Endodermal cell (in vitro differentiated cells): ENCODE measurements at places on chromosomes 16 and 17. TPM values are rescaled to one million over a fixed set of nuclear protein-coding genes. Genes with fewer than 3 reads are reported as not detected.
A peak's percentile ranks its signal among the peaks of the same experiment; 100 is the strongest.

DNA sequence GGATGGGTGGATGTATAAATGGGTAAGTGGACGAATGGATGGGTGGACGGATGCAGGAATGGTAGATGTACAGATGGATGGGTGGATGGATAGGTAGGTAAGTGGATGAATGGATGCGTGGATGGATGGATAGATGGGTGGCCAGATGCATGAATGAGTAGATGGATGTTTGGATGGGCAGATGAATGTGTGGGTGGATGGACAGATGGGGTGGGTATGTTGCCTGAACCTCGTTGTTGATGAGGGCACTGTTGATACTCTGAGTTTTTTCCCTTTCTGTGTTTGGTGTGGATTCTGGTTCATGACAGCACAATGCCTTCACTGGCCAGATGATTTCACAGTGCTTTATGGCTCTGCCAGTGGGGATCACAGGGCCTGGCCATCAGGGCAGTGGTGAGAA is 208.3 kb downstream of the NPIPB11 start:
- DNase-seq = no peak
- H3K27ac ChIP-seq = no peak overlapping the region
- H3K4me3 ChIP-seq = no peak overlapping the region
- no peaks in the 10 kb centered on the region for H3K36me3 ChIP-seq
- no peaks in the 10 kb centered on the region for H3K4me1 ChIP-seq

DNA sequence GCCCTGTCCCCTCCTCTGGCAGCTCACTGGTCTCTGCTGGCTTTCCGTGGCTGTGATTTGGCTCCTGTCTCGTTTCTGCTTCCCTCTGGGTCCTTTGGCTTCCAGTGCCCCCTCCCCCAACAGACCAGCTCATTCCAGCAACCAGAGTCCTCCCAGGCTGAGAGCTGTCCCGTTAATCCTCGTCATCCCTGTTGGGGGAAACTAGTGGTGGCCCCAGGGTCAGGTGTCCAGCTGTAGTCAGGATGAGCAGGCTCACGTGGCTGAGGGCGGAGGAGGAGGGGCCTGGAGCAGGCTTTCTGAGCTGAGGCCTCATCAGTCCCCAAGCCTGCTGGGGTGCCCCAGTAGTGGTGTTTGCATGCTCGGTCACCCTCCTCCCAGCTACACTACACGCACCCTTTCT is 10.7 kb upstream of the CBX4 start:
- DNase-seq = peak; percentile 65
- no peaks in the 10 kb centered on the region for H3K4me1 ChIP-seq
- no peak overlapping the region for H3K4me3 ChIP-seq
- no peak overlapping the region for H3K27ac ChIP-seq
- H3K27me3 ChIP-seq = peaks cover 37% of the 10 kb centered on the region

Gene HOXB1
- total RNA-seq = not detected in 2 replicates

Gene PDILT
- not detected in 2 replicates for total RNA-seq

Gene NARF
- total RNA-seq = 70.2 and 70.8 TPM in 2 replicates

- no peak overlapping the region for H3K4me3 ChIP-seq
- no peaks in the 10 kb centered on the region for H3K4me1 ChIP-seq
- DNase-seq = peak; percentile 35
- H3K27ac ChIP-seq = no peak overlapping the region
Observed at GRCh38 chr17:74147056-74147835, 56.2 kb upstream of the RPL38 start.

GRCh38 chr17:59712862-59713261 is 5.4 kb downstream of the VMP1 start:
- no peaks in the 10 kb centered on the region for H3K36me3 ChIP-seq
- DNase-seq = no peak
- no peaks in the 10 kb centered on the region for H3K27me3 ChIP-seq
- no peak overlapping the region for H3K27ac ChIP-seq
- no peaks in the 10 kb centered on the region for H3K4me1 ChIP-seq

DNA sequence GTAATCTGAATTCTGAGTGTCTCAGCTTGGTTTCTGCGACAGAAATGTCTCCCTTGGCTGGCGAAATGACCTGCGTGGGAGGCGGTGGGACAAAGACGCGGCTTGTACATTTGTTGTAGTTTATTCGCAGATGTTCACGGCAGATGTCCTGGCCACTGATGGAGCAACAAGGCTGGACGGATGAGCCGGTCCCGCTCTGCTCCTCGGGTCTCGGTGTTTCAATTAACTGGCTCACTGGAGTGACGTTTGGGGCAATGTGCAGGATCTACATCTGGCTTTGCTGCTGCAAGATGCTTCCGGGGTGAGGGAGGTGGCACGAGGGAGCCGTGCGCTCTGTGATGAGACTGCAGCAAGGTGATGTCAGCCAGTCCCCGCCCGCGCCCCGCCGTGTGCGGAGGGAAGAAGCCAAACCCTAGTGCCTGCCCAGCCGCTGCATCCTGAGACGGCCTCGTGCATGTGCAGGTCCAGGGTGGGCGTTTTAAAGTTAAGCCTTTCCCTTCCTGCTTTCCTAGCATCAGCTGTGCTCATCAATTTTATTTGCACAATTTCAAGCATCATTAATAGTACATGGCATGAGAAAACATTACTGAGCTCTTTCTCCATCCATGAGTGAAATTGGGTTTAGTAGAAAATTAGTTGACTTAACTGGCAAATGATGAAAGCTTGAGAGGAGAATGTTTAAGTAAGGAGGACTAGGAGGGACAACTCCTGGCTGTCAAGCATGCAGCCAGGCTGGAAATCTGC is 44.4 kb downstream of the MGAT5B start:
- no peak overlapping the region for H3K4me3 ChIP-seq
- H3K27ac ChIP-seq = no peak overlapping the region
- no peaks in the 10 kb centered on the region for H3K36me3 ChIP-seq

GRCh38 chr17:56831369-56832095 is 2.2 kb downstream of the C17orf67 start:
- no peaks in the 10 kb centered on the region for H3K4me1 ChIP-seq
- peaks cover 29% of the 10 kb centered on the region for H3K27me3 ChIP-seq
- no peaks in the 10 kb centered on the region for H3K36me3 ChIP-seq
- H3K4me3 ChIP-seq = no peak overlapping the region
- H3K27ac ChIP-seq = no peak overlapping the region
- DNase-seq = no peak

Gene CSF3
- not detected in 2 replicates for total RNA-seq

Gene ZSCAN10
- total RNA-seq = 21.1 to 36.6 TPM (median 35.2 TPM) in 3 replicates

Gene NGFR
- 0.77 and 1.3 TPM in 2 replicates for total RNA-seq

Gene TBC1D3
- total RNA-seq = not detected in 3 replicates

- no peaks in the 10 kb centered on the region for H3K27me3 ChIP-seq
- H3K4me3 ChIP-seq = no peak overlapping the region
- H3K4me1 ChIP-seq = peaks cover 3% of the 10 kb centered on the region
- DNase-seq = no peak
- H3K36me3 ChIP-seq = peaks cover 37% of the 10 kb centered on the region
Observed at GRCh38 chr16:75443298-75443697, 10.0 kb upstream of the CFDP1 start.

Gene MT1X
- total RNA-seq = 8.8 and 13.1 TPM in 2 replicates

Gene MT1M
- 0.29 TPM in 1 of 2 replicates, not detected in the other for total RNA-seq

DNA sequence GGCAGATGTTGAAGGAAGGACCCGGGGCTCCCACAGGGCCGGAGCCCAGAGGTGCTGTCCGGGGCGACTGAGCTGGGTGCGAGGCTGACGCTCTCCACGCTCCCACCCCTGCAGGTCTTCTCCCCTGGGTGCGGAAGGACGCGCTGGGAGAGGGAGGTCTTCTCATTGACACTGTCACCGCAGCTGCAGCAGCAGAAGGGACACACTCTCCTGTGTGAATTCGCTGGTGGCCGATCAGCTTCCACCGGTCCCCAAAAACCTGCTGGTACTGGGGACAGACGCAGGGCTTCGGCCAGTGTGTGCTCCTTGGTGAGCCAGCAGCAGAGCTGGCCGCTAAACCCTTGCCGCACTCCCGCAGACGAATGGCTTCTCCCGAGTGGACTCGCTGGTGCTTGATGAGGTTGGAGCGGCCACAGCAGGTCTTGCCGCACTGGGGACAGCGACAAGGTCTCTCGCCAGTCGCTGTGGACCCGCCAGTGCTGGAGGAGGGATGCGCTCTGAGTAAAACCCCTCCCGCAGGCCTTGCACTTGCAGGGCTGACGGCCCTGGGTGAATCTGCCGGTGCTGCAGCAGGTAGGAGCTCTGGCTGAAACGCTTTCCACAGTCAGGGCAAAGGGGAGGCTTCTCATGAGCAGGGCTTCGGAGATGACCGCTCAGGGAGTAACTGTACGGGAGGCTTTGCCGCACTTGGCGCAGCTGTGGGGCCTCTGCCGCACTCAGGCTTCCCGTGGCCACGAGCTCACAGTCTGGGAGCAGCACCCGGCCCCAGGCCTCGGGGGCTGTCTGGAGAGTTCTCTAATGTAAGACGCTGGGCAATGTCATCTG is 6.2 kb downstream of the ZNF843 start:
- no peaks in the 10 kb centered on the region for H3K4me1 ChIP-seq
- H3K36me3 ChIP-seq = no peaks in the 10 kb centered on the region
- DNase-seq = peak; percentile 53
- H3K27me3 ChIP-seq = no peaks in the 10 kb centered on the region
- no peak overlapping the region for H3K27ac ChIP-seq

DNA sequence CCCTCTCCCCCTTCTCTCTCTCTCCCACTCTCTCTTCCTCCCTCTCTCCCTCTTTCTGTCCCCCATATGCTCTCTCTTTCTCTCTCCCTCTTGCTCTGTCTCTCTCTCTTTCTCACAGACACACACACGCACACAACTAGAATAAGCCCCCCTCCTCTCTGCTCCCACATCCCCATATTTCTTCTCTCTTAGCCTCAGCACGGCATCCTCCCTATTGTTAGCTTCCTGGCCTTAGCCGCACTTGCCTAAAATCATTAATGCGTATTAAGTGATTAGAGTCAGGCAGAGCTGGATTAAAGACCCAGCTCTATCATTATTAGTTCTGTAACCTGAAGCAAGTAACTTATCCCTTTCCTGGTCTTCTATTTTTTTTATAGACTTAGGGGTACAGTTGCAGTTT is 319.0 kb upstream of the C16orf82 start:
- no peak overlapping the region for H3K4me3 ChIP-seq
- H3K4me1 ChIP-seq = peaks cover 2% of the 10 kb centered on the region
- no peak overlapping the region for H3K27ac ChIP-seq
- peaks cover 64% of the 10 kb centered on the region for H3K27me3 ChIP-seq
- H3K36me3 ChIP-seq = no peaks in the 10 kb centered on the region
- no peak for DNase-seq

Gene CTRB2
- total RNA-seq = not detected in 3 replicates

Gene SOCS7
- total RNA-seq = 24.4 and 24.9 TPM in 2 replicates

Gene GUCY2D
- total RNA-seq = 0.68 and 1.6 TPM in 2 replicates

DNA sequence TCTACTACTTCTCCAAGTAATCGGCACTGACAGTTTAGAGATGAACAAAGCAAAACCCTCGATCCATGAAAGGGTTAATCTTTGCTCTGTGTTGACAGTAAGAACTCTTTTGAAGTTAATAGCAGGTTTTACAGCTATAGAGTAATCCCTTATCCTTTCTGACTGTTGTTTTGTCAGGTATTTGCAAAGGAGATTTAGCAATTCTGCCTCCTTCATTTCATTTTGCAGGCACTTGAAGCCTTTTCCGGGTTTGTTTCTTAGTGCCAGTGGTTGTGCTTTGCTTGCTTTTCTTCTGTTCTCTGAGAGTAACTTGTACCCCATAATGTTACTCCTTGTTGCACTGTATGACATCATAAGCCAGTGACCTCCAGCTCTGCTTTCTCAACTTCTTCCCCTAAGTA is 64.5 kb downstream of the TANGO6 start:
- H3K4me1 ChIP-seq = no peaks in the 10 kb centered on the region
- H3K27ac ChIP-seq = no peak overlapping the region
- H3K4me3 ChIP-seq = peak overlapping the region; percentile 3
- H3K27me3 ChIP-seq = no peaks in the 10 kb centered on the region
- H3K36me3 ChIP-seq = no peaks in the 10 kb centered on the region

DNA sequence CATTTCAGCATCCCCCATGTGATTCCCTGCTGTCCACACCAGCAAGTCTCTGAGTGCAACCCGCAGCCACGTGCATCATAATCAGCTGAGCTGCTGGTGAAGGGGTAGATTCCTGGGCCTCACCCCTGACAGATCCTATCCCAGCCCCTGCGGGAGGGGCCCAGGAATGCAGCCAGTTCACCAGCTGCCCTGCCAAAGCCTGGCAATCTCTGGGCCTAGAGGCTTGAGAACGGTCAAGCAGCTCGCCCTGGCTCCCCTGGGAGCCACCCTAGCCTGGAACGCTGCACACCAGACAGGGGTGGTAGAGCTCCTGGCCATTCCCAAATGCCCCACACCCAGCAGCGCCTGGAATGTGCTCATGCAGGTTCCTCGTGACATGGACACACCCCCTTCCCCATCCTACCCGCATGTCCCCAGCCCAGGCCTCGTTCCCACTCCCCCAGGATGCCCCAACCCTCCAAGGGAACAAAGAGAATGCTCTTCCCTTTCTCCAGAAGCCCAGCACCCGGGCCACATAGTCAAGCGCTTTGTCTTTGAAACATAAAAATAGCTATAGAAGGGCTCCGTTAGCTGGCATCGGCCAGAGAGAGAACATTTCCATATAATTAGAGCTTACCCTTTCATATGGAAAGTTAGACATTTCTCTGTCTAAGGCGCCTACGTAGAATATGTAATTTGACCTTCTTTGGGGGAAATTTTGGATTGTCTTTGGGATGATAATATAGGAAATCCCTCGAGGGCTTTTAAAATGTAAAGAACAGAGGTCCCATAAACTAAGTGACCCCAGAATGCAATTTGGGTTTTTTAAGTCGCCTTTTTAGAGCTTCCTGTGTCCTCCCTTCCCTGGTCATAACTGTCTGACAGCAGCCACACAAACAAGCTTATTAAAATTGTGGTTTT is 3.4 kb downstream of the CEP295NL start:
- H3K4me1 ChIP-seq = no peaks in the 10 kb centered on the region
- peak; percentile 75 for DNase-seq
- no peaks in the 10 kb centered on the region for H3K27me3 ChIP-seq
- H3K4me3 ChIP-seq = no peak overlapping the region
- no peaks in the 10 kb centered on the region for H3K36me3 ChIP-seq
- peak overlapping the region; percentile 4 for H3K27ac ChIP-seq

GRCh38 chr16:48330189-48330840 is 54.9 kb downstream of the SIAH1 start:
- peaks cover 13% of the 10 kb centered on the region for H3K36me3 ChIP-seq
- DNase-seq = no peak
- no peaks in the 10 kb centered on the region for H3K4me1 ChIP-seq
- no peaks in the 10 kb centered on the region for H3K27me3 ChIP-seq

DNA sequence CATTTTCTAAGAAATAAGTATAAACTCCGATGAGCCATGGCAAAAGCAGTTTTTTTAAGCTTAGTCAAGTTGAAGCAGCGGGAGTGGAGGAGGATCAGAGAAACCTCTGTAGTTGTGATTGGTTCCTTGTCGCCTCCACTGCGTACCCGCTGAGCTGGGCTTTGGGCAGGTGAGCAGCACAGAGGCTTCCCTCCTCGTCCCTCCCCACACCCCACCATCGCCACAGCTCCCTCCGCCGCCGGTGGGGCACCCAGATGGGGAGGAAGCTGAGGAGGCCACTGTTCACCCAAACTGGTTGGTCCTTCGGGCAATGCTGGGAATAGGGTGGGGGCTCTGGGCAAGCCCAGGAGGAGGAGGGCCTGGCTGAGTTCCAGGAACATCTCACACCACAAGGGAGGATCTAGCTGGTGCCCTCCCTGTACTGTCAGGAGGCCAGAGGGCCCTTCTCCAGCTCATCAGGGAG is 5.2 kb upstream of the MRPL38 start:
- H3K4me3 ChIP-seq = no peak overlapping the region
- no peak for DNase-seq
